NCI-H2029 treated with DMSO at 0.1 percent for 48 hours (cell line): ENCODE measurements at places on chromosomes 7 and 10.

DNA sequence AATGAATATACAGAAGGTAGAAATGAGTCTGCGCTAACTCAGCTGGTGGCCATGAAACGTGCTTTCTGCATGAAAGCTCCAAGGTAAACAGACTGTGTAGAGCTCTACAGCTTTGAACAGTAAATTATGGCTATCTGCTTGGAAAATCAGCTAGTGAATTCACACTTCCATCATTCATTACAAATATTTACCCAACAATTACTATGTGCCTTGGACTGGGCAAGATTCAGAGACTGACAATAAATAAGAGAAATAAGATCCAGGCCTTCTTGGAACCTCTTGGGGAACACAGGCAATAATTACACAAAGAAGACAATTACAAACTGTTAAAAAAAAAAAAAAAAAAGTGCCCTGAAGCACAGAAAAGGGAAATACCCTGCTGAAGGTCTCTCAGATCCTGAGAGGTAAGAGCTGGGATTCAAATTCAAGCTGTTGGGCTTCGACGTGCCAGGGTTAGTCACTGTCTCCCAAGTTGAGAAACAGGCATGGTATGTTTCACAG is 15.8 kb downstream of the TSPAN12 start:
- DNase-seq, result peak; percentile 67

DNA sequence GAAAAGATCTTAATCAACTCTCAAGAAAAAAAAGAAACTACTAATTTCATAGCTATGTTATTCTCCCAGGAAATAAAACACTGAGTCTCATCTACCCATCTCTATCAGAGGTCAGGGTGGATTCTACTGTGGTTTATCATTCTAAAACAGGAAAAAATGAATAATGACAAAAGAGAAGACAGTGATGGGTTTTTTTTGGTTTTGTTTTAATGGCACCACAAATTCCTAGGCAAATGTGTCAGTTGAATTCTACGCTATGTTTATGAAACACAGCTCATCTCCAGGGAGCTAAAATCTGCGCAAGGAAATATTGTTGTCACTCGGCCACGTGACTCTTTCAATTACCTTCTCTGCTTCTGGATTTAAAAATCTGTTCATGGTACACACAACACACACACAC is 393.4 kb upstream of the SORCS1 start:
- no peak for DNase-seq

DNA sequence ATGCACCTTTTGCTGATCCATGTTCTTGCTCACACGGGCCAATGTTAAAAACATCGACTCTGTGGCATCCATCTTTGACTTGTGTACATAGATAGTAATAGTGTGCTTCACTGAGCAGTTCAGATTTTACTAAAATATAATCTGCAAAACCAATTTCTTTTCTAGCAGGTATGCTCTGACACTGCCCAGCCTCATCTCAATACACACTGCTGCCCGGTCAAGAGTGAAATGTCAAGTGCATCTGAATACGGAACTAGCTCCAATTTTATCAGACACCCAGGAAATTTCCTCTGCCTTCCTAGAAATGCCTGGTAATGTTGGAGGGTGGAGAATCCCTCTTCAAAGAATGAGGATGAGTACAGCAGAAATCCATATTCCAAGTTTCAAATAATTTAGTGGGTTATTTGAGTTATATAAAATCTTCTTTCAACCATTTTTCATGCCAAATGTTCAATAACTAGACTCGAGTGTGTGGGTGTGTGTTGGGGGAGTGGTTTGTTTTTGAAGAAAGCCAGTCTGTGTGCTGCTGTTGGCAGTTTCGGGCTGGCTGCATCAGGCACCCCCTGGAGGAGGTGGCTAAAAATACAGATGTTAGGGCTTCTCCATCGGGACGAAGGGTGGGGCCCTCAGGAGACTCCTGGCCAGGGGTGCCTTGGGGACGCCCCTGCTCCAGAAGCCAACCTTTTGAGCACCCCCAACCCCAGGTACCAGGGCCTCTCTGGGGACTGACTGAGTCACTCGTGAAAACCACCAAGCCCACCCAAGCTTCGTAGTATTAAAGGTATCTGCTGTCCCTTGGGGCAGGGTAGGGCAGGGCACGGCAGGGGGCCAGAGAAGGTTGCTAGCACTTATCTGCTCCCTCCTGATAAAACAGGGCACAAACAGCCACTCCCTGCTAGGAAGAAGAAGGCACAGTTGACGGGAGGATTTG is 15.4 kb downstream of the CTBP2 start:
- DNase-seq, result no peak

GRCh38 chr10:5684971-5685763 is 529 bp downstream of the TASOR2 start:
- no peak for DNase-seq

DNA sequence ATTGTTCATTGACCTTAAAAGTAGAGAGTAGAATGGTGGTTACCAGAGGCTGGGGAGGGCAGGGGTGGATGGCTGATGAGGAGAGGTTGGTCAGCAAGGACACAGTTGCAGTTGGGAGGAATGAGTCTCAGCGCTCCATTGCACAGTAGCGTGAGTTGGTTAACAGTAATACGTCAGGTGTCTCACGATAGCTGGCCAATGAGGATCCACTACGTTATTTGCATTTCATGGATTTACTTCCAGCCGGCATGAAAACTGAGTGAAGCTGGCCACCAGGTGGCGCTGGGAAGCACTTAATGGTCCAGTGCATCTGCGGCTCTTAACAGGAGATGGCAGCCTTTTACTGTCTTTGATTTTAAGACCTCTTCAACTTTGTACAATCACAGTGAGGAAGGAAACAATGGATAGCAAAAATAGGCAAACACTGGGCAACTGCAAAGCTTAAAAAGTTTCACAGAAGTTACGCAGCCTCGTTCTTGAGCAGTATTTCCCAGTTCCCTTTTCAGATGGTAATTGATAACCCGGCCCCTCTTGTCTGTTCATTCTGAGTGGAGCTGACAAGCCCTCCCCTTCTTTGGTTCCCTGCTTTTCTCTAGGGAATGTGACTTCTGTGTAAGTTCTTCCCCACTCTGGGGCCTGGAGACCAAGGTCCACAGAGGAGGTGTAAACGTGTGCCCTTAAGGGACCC is 23.7 kb downstream of the AKR1E2 start:
- peak; percentile 46 for DNase-seq

GRCh38 chr7:98133621-98134303 is 27.1 kb downstream of the LMTK2 start:
- DNase-seq, result no peak

- DNase-seq, result no peak
These were observed 95.0 kb downstream of the ST7 start for GRCh38 chr7:117048114-117048866.

- no peak for DNase-seq
These were observed 26.4 kb downstream of the DRGX start for GRCh38 chr10:49369216-49370162.

DNA sequence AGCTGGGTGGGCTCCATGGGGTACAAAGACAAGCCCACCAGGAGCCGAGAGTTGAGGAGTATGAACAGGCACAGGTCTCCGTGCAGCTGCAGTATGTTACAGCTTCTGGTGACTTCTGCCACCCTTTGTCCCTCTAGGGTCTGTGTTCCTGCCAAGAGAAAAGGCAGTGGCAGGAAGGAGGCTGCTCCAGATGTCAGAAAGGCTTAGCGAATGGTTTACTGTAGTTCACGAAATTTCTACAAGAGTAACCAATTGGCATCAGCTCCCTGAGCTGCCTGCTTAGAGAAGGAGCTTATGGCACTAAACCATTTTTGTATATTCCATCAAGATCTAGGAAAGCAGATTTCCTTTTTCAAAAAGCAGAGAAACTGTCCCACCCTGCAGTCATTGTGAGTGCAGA is 48.2 kb upstream of the TMEM72 start:
- DNase-seq, result no peak

- no peak for DNase-seq
These were observed at the start of gene SLC13A4 for GRCh38 chr7:135728136-135728669. SLC13A4 (minus strand) TSS chr7:135728186; CDS start chr7:135727496, 690 bp downstream.

DNA sequence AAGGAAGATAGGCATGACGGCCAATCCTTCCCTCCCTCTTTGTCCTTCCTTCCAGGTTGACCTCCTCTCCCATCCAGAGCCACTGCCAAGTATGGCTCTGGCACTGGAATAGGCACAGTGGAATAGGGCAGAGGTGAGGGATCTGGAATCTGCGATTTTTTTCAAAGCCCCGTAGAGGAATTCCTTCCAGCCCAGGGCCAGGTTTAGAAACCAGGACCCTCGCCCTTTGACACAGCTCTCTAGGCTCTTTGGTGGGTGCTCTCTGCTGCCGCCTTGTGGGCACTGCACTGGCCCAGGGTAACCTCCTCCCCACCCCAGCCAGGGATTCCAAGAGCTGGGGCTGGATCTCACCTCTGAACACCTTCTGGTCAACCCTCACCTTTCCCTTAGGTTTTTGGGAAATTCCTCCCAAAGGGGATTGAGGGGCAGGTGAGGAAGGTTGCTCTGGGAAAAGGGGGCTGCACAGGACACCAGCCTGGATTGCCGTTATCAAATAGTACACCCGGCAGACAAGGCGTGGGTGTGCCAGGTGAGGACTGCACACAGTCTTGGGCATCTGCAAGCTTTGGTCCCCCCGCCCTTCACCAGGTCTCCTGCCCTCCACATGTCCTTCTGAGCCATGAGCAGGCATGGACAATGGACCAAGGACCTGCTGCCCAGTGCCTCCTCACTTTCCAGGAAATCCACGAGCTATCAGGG is 22.8 kb downstream of the C10orf105 start:
- no peak for DNase-seq

DNA sequence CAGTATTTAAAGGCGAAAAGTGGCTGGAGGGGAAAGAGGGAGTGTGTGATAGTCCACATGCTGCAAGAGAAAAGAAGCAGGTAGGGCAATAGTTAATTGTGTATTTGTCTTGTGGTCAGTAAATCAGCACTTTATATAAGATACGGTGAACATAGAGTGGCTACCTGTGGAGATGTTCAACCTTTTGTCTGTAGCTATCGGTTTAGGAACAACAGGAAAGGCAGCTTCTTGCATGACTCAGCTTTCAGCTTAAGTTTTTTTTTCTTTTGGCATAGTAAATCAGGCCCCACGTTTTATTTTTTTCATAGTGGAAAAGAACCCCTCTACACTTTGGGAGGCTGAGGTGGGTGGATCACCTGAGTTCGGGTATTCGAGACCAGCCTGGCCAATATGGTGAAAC is 14.2 kb upstream of the MTPN start:
- no peak for DNase-seq

DNA sequence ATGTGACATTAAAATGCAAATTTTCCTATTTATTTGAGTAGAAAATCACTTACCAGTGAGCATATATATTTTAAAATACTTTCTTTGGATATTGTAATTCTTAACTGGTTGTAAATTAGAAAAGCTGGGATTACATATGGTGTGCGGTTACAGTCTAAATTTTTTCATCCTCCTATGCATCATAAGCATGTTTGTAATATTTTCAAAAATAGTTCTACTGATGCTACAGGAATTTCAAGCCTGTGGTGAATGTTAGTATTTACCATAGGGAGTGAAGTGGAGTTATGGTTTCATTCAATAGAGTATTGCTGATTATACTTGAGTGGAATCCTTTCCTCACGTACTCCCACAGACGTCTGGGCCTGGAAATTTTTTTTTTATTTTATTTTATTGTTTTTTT is 34.6 kb upstream of the ST7 start:
- no peak for DNase-seq

GRCh38 chr10:70167246-70167645 is 3.1 kb downstream of the SAR1A start:
- no peak for DNase-seq

DNA sequence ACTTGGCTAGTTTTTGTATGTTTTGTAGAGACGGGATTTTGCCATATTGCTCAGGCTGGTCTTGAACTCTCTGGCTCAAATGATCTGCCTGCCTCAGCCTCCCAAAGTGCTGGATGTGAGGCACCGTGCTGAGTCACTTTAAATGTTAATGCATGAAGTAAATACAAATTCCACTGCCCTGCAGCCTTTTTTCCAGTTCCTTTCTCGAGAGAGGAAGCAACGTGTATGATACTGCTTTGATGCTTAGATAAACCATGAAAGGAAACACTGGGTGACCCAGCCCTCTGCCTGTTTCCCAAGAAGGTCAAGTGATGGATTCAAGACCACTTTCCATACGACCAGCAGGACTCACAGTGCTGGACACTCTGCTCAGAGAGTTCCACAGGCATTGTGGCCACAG is 11.3 kb upstream of the MRPS24 start:
- DNase-seq, result no peak

- DNase-seq, result no peak
These were observed 124.0 kb downstream of the HERPUD2 start for GRCh38 chr7:35570937-35571336.

DNA sequence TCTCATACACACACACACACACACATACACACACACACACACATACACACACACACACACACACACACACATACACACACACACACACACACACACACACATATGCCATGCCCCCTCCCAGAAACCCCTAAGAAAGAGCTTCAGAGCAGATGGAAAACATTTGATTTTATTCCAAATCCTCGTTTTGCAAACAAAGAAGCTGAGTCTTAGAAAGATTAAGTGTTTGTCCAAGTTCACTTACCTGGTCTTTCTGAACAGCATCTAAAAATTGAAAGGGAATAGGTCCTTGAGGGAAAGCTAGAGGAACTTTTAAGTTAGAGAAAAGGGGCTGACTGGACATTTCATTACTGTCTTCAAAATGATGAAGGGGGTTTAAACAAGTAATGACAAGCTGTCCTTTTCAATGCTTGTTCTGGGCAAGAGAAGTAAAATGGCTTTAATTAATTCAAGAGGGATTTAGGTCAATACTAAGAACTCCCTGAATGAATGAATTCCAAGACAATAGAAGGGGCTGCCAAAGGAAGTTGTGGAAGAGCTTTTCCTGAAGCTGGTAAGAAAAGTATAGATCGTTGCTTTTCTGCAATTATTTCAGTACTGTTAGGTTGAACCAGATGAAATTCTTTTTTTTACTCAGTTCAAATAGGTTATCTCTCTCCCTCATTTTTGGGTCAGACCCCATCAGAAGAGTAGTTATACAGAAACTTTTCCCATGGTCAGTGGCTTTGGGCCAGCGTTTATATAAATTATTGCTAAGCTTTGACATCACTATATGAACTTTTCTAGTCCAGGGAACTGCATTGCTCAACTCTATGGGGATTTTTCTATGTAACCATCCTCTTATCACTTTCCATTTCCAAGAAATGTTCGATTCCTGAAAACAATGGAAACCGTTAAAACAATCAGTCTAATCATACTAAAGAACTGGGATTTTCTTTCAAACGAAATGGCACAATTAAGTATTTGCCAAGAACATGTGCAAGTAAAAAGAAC is 261.4 kb downstream of the MTERF1 start:
- no peak for DNase-seq

DNA sequence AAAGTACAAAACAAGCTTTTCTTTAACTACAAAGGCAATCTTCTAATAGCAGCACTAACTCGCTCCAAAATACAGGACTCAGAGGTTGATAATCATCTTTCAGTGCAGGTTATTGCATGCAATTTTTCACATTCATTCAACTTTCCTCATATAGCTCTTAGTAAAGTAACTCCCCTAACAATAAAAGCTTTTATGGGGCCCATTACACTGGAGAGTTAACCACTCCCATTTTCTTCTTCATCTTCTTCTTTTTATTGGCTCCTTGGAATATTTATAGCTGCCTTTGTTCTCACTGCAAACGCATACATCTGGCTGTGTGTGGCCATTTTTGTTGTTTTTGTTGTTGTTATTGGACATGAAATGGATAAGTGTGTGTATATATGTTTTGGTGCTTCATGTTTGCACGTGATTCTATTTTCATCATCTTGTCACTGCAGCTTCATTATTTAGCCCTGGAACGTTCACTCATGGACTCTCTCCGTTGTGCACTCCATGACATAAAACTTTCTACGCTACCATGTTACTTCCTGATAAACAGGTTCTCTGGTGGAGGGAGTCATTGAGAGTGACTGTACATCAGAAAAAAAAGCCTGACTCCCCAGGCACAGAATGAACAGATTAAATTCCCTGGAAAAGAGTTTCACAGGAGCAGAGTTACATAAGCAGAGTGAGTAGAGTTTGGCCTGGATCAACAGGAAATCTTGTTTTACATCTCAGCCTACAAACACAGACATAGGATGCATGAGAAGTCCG is 236.4 kb upstream of the SP4 start:
- DNase-seq, result no peak
